ENCODE measurements at places on chromosomes 13 and 19.

- DNase-seq, result no peak
These were observed 38.6 kb downstream of the TNFRSF19 start for GRCh38 chr13:23608701-23609413.

DNA sequence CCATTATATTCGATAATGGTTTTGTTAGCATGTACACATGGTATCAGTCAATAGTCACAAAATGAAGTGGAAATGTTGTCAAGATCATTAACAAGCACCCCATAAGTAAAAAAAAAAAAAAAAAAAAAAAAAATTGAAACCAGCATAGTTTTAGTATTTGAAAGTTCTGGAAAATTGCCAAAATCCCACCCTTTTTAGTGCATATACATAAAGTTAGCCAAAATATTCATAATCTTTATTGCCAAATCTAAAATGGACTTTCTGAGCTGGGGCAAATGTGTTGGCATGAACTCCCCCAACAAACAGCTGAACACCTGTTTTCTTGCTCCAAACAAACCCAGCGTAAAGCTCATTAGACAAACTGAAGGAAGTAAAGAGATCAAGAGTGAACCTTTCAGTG is 73.9 kb downstream of the MZT1 start:
- no peak for DNase-seq

DNA sequence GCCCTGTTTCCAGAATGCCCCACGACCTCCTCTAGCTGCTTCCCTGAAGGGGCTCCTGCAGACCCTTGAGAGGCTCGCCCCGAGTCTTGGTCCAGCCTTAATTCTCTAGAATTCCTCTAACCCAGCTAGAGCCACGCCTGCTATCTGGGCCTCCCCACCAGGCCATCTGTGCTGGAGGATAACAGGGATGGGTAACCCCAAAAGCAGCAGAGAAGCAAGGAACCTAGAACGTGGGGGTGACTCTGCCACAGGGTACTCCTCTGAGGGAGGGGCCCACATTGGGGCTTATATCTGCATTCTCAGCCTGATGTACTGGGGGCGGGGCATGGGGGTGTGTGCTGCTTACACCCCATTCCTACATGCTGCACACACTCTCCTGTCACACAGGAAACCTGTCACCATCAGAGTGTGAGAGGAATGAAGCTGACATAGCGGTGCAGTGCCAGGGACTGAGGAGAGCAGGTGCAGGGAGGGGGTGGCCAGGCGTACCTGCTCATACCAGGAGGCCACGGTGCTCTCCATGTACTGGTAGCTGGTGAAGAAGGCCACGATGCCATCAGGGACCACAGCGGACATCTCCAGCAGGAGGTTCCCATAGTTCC is 13.8 kb downstream of the KLC3 start:
- no peak for DNase-seq

DNA sequence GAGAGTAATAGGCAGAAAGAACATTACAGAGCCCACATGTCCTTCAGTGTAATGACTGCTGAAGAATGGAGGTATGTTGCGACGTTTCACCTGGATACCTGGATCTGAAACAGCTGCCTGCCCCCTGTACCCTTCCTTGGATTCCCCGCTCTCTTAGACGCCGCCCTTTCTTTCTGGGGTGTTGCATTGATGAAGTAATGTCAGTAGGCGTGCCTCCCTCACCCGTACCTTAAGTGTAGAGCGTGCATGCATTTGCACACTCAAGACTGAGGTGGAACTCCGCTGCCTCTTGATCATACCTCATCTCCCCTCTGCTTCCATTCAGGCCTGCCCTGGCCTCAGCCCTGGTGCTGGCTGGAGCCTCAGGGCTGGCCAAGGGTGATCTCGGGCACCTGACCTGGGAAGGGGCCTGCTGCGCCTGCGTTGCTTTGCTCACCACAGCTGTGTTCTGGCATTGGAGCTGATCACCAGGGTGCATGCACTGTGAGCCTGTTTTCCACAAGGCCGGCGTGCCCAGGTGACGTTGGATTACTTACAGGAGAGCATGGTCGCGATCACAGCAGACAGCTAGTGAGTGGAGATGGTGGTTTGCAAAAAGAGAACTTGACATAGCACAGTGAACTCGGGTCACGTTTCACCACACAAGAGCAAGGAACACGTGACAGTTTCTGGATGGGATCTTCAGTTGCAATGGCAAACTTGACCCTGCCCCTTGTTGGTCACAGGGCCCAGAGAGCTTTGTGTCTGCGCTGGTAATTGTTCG is 99.0 kb downstream of the ARHGEF7 start:
- DNase-seq, result no peak

GRCh38 chr13:24691381-24691780 is 11.2 kb downstream of the ATP12A start:
- no peak for DNase-seq

DNA sequence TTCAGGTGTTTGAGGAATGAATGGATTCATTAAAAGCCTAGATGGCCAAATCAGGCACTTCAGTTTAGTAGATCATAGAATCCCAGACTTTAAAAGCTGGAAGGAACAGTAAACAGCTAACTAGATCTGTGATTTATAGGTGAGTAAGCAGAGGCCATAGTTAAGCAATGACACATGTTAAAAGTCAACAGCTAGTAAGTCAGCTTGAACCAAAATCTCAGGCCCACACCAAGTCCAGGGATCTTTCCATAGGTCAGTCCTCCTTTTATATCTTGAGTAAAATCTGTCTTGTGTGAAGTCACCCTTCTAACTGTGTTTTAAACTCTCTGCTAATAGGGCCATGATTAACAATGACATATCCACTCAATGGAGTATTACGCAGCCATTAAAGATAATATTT is 275.5 kb upstream of the SOX21 start:
- no peak for DNase-seq

DNA sequence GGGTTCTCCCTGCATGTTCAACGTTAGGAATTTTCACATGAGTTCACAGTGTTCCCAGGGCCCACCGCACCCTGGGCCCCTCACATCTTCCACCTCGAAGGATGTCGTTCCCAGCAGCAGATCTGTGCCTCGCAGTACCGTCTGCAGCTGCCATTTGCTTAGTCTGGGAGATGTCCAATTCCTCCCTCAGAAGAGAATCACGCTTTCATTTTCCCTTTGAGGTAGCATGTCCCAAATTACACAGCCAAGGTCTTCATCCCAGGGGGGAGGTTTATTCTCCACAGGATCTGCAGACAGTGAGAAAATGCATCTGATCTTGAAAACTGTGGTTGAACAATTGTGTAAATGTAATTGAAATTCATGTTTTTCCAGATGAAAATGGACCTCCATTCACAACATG is 150.2 kb downstream of the DCT start:
- no peak for DNase-seq

DNA sequence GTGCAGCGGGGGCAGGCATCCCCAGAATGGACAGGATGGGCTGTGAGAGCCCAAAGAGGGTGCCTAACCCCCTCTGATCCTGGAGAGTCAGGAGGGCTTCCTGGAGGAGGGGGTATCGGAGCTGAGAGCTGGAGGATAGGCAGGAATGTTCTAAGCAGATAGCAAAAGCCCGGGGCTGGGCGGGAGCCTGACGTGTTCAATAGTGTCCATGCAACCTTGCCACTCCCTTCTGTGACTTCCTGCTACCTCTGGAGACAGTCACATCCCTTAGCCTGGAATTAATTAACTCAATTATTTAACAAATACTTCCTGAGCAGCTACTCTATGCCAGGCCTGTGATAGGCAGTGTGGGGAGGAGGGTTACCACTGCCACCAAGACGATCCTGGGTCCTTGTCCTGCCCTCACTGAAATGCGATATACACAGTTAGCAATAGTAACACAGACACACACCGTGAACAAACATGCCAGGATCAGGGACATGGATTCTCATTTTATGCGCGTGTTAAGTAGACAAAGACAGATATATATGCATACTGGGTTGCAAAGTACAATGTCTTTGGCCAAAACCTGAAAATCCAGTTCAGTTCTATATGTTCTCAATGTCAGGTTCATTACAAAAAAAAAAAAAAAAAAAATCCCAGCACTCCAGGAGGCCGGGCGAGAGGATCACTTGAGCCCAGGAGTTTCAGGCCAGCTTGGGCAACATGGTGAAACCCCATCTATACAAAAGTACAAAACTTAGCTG is 10.7 kb downstream of the AP2S1 start:
- no peak for DNase-seq

- no peak for DNase-seq
These were observed 44.6 kb downstream of the PTPRS start for GRCh38 chr19:5296021-5296420.

DNA sequence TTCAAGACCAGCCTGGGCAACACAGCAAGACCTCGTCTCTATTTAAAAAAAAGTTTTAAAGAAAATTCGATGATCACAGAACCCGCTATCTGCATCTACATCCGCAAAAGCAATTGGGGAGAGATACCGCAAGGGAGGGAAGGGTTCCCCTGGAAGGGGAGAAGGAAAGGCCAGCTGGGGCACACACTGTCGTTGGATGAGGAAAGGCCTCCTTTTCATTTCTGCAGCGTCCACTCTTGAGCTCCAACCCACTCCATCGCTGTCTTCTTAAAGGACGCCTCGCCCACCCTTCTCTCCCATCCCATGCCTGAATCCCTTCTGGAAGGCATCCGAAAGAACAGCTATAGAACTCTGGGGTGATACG is 3.2 kb upstream of the PRKCG start:
- DNase-seq, result no peak

GRCh38 chr13:70613295-70613694 is 505.0 kb upstream of the KLHL1 start:
- DNase-seq, result no peak

- DNase-seq, result no peak
These were observed 36.4 kb downstream of the EPS15L1 start for GRCh38 chr19:16435238-16435917.

DNA sequence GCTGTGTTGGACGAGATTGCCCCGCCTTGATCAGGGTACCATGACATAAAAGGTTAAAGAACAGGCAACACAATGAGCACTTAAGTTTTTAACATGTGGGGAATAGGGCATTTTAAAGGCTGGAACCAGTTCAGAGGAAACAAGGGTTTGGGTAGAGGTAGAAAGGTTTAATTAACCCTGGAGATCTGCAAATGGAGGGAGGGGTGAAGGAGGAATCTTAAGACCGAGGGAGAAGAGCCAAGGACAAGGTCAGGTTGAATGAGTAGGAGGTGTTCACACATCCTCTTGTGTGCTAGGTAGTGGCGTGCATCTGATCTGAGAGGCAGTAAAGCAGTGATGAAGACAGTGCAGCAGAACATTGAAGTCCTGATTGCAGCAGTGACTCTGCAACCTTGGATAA is 28.5 kb downstream of the SKA3 start:
- no peak for DNase-seq

DNA sequence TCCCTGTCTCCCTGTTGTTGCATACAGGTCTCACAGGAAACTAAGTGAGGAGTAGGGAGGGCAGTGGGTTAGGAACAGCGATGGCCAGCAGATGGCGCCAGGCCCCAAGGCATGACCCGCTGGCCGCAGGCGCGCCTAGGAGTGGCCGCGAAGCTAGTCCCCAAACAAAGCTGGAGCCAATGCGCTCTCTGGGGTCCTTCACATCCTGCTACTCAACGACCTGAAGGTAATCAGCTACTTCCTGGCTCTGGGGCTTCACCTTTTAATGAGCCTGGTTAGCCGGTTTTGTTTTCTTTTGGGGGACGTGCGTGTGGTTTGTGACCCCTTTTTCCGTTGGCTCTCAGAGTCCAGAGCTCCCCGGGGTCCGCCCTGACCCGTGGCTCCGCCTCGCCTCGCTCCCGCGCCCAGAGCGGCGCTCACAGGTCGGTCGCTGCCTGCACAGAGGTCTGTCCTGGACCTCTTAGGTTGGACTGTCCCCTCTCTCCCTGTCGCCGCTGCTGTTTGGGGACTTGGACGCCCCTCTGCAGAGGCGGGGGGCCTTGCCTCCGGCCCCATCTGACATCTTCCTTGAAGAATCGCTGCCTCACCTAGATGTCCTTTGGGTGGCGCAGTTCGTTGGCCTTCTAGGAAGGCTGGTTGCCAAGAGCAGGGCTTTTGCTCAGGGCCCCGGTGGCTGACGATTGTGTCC is 62.2 kb upstream of the GTF3A start:
- peak; percentile 68 for DNase-seq

DNA sequence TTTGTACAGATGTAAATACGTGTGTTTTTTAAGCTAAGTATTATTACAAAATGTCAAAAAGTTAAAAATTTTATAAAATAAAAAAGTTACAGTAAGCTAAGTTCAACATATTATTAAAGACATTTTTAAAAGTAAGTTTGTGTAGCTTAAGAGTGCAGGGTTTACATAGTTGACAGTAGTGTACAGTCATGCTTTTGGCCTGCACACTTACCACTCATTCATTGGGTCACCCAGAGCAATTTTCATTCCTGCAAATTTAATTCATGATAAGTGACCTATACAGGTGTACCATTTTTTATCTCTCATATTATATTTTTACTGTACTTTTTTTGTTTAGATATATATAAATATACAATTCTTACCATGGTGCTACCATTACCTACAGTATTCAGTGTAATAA is 769.9 kb upstream of the SLITRK6 start:
- no peak for DNase-seq

DNA sequence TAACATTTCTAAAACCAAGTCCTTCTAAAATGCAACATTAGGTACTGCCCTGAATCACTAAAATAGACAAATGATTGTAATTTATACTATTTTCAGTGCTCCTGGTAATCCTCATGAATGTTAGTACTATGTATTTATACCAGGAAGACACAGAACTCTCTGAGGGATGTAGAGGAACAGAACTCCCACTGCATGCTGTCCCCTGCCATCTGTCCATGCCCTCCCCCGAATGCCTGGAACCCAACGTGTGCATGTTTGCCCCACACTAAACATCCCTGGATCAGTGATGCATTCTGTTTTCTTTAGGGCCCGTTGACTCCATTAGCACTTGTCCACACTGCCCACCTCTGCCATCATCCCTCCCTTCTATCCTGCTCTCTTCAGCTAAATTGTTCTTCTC is 26.5 kb downstream of the ENOX1 start:
- no peak for DNase-seq
